ENCODE measurements at places on chromosomes 16 and 17. TPM values are rescaled to one million over a fixed set of nuclear protein-coding genes. Genes with fewer than 3 reads are reported as not detected.

CCL3 gene
- total RNA-seq = not detected

ALOX12 gene
- not detected for total RNA-seq

CNTNAP4 gene
- total RNA-seq = not detected

KRT31 gene
- total RNA-seq = not detected

TP53TG3 gene
- not detected for total RNA-seq

SRCIN1 gene
- total RNA-seq = 2.0 TPM

C17orf78 gene
- not detected for total RNA-seq

PTX4 gene
- total RNA-seq = not detected

RTN4RL1 gene
- total RNA-seq = 4.0 TPM

ZNF423 gene
- 8.6 TPM for total RNA-seq

PEX12 gene
- 8.7 TPM for total RNA-seq

- no peak overlapping the region for H3K4me3 ChIP-seq
- H3K27me3 ChIP-seq = peaks cover 38% of the 10 kb centered on the region
- H3K36me3 ChIP-seq = no peaks in the 10 kb centered on the region
- H3K4me1 ChIP-seq = peaks cover 5% of the 10 kb centered on the region
These were observed 3.4 kb upstream of the CSHL1 start for GRCh38 chr17:63914471-63914870.

DNA sequence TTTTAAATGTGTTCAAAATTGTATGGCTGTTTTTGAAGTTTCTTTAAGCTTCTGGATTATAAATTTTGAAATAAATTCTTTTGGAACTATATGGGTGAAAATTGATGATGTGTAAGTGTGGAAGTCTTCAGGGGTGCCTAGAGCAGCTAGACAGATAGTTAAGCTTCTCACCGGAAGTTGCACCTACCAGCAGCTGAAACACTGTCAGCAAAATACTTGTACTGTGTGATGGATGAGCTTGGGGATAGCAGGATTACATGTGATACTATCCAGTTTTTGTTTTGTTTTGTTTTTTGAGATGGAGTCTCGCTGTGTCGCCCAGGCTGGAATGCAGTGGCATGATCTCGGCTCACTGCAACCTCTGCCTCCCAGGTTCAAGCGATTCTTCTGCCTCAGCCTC lies 19.7 kb downstream of the RBL2 start:
- no peak for DNase-seq
- no peaks in the 10 kb centered on the region for H3K27me3 ChIP-seq

- no peaks in the 10 kb centered on the region for H3K36me3 ChIP-seq
- H3K27ac ChIP-seq = no peak overlapping the region
- peak; percentile 35 for DNase-seq
- no peak overlapping the region for H3K4me3 ChIP-seq
These were observed 184.8 kb upstream of the GSE1 start for GRCh38 chr16:85428168-85428898.

GRCh38 chr16:19245326-19245925 lies 40.1 kb upstream of the CLEC19A start:
- H3K27me3 ChIP-seq = no peaks in the 10 kb centered on the region
- no peak overlapping the region for H3K4me3 ChIP-seq
- no peaks in the 10 kb centered on the region for H3K4me1 ChIP-seq
- no peak overlapping the region for H3K27ac ChIP-seq

DNA sequence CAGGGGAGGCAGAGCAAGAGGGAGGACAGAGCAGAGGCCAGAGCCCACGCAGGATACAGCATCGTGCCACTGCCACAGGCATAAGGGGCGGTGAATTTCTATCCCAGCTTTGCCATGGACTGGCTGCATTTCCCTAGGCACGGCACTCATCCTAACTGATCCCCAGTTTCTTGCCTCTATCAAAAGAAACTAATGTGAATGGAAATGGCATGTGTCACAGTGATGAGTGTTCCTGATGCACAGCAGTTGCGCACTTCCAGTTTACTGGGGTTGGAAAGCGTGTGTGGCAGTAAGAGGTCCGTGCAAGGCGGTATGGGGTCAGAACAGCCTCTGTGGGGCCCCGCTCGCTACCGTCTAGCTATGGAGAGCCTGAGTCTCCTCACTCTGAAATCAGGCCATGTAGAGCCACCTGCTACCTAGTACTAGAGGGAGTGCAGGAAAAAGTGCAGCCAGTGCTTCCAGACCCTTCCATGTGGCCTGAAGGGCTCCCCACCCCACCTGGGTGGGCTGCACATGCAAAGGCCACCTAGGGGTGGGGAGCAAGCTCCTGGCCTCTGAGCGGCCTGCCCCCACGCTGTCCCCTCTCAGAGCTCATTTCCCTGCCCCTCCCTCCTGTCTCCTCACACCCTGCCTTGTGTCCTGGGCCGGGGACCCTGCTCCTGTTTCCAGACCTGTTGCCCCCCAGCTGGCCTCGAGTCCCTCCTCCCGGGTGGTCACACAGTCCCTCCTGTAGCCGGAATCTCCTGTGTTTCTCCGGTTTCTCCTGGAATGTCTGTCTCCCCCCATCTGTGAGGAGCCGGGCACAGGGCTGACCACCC lies 5.0 kb upstream of the KCNJ18 start:
- H3K36me3 ChIP-seq = no peaks in the 10 kb centered on the region
- H3K4me3 ChIP-seq = no peak overlapping the region
- no peak for DNase-seq
- H3K27ac ChIP-seq = no peak overlapping the region

GRCh38 chr16:72877374-72878028 lies 170.4 kb downstream of the ZFHX3 start:
- DNase-seq = no peak
- peaks cover 54% of the 10 kb centered on the region for H3K4me1 ChIP-seq
- no peak overlapping the region for H3K4me3 ChIP-seq

DNA sequence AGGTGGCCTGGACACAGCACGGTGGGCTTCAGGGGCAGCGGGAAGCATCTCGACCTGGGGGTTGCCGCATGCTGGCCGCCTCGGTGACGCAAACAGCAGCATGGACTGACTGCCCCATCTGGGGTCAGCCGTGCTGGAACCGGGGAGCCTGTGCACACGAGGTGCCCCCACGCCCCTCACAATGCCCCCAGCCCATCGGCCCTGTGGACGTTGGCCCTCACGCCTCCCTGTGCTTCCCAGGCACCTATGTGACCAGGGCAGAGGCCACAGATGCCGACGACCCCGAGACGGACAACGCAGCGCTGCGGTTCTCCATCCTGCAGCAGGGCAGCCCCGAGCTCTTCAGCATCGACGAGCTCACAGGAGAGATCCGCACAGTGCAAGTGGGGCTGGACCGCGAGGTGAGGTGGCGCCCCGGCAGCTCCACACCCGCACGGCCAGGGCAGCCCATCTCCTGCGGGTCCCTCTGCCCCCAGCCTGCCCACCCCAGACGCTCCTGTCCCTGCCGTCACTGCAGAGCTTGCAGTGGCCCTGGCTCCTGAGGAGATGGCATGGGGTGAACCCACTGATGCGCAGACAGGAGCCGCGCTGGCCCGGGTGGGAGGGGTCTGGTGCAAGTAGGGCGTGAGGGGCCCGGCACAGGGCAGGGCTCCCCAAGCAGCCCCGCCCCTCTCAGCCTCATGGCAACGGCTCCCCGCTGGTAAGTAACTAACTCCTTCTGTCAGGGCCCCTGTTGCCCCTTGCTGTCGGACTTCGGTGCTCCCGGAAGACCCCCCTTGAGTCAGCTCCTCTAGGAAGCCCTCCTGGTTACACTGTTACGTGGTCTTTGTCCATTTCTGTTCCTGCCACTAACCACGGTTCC lies 13.6 kb downstream of the CDH15 start:
- H3K4me3 ChIP-seq = no peak overlapping the region
- no peak overlapping the region for H3K27ac ChIP-seq
- no peaks in the 10 kb centered on the region for H3K4me1 ChIP-seq
- H3K36me3 ChIP-seq = no peaks in the 10 kb centered on the region
- no peak for DNase-seq

- H3K27me3 ChIP-seq = no peaks in the 10 kb centered on the region
- DNase-seq = no peak
- H3K4me1 ChIP-seq = no peaks in the 10 kb centered on the region
These were observed 14.0 kb upstream of the OR1E2 start for GRCh38 chr17:3447625-3448024.

- no peak overlapping the region for H3K27ac ChIP-seq
- no peaks in the 10 kb centered on the region for H3K27me3 ChIP-seq
- H3K36me3 ChIP-seq = no peaks in the 10 kb centered on the region
- H3K4me3 ChIP-seq = no peak overlapping the region
- peaks cover 6% of the 10 kb centered on the region for H3K4me1 ChIP-seq
These were observed 252.1 kb downstream of the CDH11 start for GRCh38 chr16:64869781-64870180.

DNA sequence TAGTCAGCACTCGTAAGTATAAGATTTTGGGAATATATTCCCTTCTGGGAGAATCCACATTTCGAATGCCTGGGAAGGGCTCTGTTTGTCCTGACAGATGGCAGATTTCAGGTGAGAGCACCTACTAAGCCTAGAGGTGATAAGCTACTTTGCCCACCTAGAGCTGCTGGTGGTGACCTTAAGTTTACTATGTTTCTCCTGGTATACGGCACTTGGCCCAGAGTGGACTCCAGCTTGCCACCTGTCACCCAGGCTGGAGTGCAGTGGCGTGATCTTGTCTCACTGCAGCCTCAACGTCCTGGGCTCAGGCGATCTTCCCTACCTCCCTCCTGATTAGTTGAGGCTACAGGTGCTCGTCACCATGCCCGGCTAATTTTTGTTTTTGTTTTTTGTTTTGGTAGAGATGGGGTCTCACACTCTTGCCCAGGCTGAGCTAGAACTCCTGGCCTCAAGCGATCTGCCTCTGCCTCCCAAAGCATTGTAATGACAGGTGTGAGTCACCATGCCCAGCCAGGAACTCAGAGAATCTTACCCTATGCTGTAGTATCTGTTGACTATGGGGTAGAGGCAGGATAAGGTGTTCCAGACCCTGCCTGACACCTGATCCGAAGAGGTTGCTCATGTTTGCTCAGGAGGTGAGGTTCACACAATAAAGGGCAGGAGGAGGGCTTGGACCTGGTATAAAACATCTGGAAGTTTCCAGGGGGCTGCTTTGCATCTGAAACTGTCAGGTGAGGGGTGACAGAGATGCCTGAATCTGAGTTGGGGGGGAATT lies at the start of gene ZG16:
ZG16 (plus strand) TSS at position 681 of the 775 bp plus-strand sequence. CDS start 1,011 bp downstream, outside the sequence.
- no peaks in the 10 kb centered on the region for H3K4me1 ChIP-seq
- no peaks in the 10 kb centered on the region for H3K36me3 ChIP-seq
- DNase-seq = no peak
- no peak within 1 kb of the TSS for H3K27ac ChIP-seq
- H3K4me3 ChIP-seq = no peak within 1 kb of the TSS

- no peaks in the 10 kb centered on the region for H3K36me3 ChIP-seq
- no peak overlapping the region for H3K27ac ChIP-seq
- H3K4me3 ChIP-seq = no peak overlapping the region
- H3K27me3 ChIP-seq = no peaks in the 10 kb centered on the region
These were observed 41.1 kb upstream of the SOX9 start for GRCh38 chr17:72079700-72080099.

GRCh38 chr17:42009170-42009569 lies 8.1 kb downstream of the DNAJC7 start:
- no peak overlapping the region for H3K4me3 ChIP-seq
- no peaks in the 10 kb centered on the region for H3K27me3 ChIP-seq
- peak overlapping the region; percentile 36 for H3K27ac ChIP-seq
- H3K36me3 ChIP-seq = no peaks in the 10 kb centered on the region

GRCh38 chr17:62801553-62802114 lies 6.5 kb downstream of the MARCHF10 start:
- DNase-seq = no peak
- H3K4me1 ChIP-seq = no peaks in the 10 kb centered on the region
- no peak overlapping the region for H3K27ac ChIP-seq
- peaks cover 55% of the 10 kb centered on the region for H3K27me3 ChIP-seq

DNA sequence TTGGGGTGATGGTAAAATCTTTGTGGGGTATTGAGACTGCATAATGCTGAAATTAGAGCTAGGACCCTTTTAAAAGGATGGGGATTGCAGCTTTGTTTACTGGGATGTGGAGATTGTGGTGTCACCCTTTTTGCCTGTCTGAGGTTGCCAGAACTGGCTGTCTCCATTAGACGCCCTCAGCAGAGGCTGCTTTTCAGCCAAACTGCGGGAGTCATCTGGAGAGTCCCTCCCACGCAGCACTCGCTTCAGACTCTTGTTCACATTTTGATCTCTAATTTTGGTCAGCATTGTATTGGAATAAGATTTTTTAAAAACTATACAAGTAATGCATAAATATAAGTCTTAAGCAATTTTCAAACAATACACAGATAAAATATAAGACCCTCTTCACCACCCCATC lies 27.9 kb upstream of the JPT2 start:
- no peak for DNase-seq
- H3K27me3 ChIP-seq = no peaks in the 10 kb centered on the region
- no peak overlapping the region for H3K4me3 ChIP-seq
- no peak overlapping the region for H3K27ac ChIP-seq
- H3K4me1 ChIP-seq = no peaks in the 10 kb centered on the region
- peaks cover 58% of the 10 kb centered on the region for H3K36me3 ChIP-seq

DNA sequence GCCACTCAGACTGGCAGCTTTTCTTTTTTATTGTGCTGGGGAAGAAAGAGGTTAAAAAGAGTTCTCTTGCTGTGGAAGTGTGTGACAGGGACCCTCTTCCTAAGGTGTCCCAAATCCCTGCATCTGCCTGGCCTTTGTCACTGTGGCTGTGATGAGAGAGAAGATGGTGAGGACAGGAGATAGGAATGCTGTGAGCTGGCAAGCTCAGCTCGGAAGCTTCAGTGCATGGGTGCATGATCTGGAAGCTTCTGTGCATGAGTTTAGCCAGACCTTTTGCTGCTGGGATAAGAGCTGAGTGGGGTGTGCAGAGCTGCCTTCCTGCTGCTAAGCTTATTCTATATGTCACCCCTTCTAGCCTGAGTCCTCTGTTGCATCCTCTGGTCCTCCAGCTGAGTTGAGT lies 103.3 kb upstream of the CACNG3 start:
- no peaks in the 10 kb centered on the region for H3K27me3 ChIP-seq
- no peak for DNase-seq
- no peaks in the 10 kb centered on the region for H3K36me3 ChIP-seq
- no peak overlapping the region for H3K27ac ChIP-seq
- H3K4me1 ChIP-seq = peaks cover 4% of the 10 kb centered on the region
- no peak overlapping the region for H3K4me3 ChIP-seq

- H3K36me3 ChIP-seq = no peaks in the 10 kb centered on the region
- no peaks in the 10 kb centered on the region for H3K27me3 ChIP-seq
- H3K4me3 ChIP-seq = no peak overlapping the region
- DNase-seq = no peak
- no peak overlapping the region for H3K27ac ChIP-seq
These were observed 85.0 kb upstream of the MED9 start for GRCh38 chr17:17391668-17392370.

Measured in left ventricle myocardium inferior (tissue), 1 donor.